ENCODE measurements at places on chromosomes 12 and 14.

- no peak for DNase-seq
These were observed 5.4 kb downstream of the VSIG10 start for GRCh38 chr12:118098401-118098800.

GRCh38 chr12:90515199-90516175 lies 439.5 kb downstream of the CCER1 start:
- DNase-seq = no peak

DNA sequence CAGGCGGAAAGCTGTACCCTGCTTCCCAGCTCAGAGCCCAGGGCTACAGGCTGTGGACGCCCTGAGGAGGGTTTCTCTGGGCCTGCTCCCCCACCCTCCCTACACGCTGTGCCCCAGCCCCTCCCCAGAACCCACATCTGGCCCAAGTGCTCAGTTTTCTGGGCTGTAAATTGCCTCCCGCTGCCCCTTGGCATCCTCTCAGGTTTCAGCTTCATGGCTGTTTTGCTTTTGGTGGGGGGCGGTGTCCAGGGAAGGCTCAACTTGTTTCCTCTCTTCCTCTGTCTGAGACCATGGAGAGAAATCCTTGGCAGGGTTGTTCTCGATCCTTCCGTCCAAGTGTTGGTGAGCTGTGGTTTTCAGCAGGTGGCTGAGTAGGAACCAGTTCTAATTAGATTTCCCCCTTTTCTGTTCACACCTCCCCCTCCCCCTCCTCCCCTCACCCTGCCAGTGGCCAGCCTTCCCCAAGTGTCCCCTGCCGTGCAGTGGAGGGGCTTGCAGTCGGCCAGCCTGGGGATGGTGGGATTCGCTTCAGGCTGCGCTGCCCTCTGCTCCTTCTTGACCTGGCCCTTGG lies 61.8 kb downstream of the TSPAN9 start:
- DNase-seq = no peak

GRCh38 chr14:37223947-37224474 lies 26.3 kb downstream of the MIPOL1 start:
- no peak for DNase-seq

GRCh38 chr12:2413999-2414792 lies 361.4 kb downstream of the CACNA1C start:
- no peak for DNase-seq

GRCh38 chr12:44972746-44973421 lies 78.0 kb downstream of the DBX2 start:
- no peak for DNase-seq

DNA sequence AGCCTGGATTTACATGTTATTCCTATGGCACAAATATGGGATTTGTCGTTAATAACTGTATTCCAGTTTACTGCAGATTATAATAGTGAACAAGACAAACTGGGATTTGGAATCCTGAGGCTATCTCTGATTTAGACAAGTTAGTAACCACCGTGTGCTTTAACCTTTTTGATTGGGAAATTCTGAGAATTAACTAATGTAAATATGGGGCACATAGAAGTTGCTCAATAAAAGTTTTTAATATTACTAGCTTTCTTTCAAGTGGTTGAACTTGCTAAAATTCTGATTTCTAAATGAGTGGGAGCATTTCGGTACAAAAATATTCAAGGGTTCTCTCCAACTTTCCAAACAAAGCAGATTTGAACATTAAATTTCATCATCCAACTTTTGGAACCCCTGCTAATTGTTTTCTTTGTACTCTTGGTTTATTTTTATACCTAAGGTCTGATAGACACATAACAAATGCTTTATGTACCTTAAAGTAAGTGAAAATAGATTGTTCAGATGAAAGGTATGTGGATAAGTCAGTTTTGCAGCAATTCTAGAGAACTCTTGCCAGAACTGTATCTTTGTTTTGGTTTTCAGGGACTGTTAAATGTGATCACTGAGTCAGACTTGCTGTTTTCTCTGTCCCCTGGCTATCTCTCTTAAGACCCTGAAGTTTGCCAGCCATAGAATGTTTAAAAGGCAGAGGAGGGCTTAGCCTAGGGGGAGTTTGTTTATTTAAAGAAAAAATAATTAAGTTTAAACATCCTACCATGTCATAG lies 57.5 kb downstream of the FRS2 start:
- no peak for DNase-seq

DNA sequence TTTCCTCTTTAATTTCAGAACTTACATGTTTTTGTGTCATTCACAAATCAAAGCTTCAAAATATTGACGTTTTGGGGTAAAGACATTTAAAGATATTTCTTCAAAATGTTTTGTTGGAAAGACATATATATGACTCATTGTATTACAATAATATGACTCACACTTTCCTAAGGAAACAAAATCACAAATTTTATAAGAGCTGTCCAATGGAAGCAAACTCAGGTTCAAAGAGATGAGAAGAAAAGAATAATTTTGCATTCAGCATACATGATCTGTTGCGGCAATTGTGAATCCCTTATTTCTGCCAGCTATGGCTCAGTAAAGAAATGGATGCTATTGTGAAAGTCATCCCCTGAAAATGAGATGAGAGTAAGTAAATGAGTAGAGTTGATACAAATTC lies 82.7 kb downstream of the GRIP1 start:
- no peak for DNase-seq

GRCh38 chr14:85040046-85040685 lies 489.8 kb upstream of the FLRT2 start:
- no peak for DNase-seq

DNA sequence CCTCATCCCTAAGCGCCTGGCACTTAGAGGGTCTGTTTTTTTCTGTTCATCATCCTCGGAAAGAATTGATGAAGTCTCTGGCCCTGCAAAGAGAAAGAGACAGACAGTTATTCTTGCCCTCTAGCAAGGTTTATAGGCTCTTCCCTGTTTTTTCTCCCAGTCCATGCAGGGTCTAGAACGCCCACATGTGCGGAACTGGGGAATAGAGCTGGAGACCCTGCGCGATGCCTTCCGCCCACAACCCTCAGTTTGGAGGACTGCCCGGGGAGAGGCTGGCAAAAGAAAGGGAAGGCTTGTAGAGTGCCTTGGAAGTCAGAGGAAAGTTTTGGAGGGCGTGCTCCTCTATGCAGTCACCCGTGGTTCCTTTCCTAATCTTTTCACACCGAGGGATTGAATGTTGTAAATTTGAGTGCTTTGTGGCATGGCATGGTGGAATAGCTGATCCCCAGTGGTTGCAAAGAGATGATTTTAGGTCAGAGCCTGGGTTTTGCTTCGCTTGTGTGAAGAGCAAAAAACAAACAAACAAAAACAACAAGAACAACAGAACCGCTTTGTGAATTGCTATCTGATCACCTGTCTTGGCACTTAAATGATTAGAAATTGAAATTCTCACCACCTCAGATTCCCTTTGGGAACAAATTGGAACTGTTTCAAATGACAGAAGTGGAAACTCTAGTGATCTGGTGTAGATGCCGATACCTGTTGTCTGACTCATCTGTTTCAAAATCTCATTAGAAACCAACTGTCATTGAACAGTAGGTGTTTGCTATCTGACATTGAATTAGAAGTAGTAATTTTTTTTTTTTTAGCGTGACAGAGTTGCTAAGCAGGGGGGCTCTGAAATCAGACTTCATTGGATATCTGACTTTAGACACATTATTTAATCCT lies 947 bp downstream of the GAS2L3 start:
- DNase-seq = no peak

DNA sequence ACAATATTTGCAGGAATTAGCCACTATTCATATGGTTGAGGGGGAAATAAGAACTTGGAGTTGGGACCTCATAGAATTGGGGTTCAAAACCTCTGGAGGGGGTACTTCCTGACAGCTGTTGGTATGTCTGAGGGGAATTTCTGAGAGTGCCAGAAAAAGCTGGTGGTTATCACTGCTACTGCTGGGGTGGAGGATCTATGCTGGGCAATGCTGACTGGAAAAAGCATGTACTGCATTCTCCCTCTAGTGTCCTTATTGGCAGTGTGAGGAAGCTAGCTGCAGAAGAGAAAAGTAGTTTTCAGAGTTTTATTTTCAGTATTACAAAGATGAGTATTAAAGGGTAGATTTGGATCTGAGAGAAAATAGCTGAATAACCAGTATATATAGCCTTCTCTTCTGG lies 88.8 kb downstream of the FUT8 start:
- no peak for DNase-seq

DNA sequence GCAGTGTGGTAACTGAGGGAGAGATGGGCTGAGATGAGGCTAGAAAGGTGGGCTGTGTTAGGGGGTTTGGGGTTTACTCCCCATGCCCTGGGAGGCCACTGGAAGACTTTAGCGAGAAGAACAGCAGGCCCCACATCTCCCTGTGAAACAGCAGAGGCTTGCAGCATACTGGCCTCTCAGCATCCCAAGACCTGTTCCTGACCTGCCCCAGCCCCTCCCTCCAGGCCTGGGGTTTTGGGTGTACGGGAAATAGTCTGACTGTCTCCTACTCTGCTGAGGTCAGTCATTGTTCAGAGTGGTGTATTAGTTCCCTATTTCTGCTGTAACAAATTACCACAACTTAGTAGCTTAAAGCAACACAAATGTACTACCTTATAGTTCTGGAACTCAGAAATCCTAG lies 103.5 kb upstream of the HIF1A start:
- DNase-seq = no peak

DNA sequence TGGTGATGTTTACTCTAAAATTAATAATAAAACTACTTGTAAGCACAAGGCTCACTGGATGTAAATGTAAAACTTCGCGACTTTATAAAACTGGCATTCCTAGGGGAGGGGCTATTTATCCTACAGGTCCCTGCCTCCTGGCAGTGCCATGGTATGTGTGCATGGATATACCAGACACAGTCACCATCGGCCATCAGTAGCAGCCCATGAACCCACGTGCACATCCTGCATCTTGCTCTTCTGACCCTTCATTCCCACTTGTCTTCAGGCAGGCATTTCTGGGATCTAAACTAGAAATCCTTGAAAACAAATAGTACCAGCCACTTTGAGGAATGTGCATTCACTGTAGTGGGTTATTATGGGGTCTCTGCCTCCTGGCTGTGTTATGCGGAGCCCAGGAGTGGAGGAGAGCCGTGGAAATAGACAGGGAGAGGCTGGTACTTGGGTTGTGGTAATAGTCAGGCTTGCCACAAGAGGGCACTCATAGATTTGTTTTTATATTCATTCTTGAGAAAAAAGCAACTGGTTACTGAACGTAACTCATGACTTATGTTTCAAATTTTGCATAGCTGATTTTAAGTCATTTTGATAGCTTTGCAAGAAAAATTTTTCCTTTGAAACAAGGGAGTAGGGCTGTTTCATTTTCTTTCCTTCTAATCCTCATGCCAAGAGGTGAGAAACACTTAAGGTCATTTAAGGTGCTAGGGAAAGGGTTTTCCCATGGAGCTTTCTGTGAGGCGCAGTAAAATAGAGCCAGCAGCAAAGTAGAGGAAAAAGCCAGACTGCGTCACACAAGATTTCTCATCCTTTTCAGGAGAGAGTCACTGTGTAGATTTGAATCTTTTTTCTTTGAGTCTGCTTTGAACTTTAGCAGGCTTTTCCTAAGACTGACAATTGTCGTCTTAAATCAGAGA lies 17.4 kb upstream of the GALNT16 start:
- DNase-seq = no peak

- DNase-seq = no peak
These were observed 25.5 kb upstream of the FBXO34 start for GRCh38 chr14:55245657-55246268.

DNA sequence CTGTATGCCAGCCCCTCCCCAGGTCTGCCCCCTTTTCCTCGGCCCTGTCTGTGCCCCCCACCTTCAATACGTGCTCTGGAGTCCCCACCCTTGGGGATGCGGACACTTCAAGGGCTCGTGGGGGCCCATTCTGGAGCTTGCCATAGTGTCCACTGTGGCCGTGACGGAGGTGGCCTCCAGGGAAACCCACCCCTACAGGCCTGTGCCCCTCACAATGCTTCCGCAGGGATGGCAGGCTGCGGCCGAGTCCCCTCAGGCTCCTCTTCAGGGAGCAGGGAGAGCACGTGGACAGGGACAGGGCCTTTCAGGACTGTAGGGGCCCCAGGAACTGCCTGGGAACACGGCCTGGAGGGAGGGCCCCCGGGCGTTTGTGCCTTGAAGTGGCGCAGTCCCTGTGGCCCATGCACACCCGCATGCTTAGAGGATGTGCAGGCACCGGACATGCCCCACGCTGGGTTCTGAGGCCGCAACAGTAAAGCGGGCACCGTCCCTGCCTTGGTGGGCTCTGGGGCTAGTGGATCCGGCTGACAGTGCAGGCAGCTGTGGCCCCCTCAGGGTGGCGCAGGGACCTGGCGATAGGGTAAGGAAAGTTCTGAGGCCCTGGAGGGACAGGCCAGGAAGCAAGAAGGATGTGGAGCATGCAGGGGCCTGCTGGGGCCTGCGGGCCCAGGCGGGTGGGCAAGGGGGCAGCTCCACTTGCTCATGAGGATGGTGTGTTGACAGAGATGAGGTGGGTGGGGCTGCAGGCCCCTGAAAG lies 209.0 kb upstream of the RTL1 start:
- DNase-seq = no peak

DNA sequence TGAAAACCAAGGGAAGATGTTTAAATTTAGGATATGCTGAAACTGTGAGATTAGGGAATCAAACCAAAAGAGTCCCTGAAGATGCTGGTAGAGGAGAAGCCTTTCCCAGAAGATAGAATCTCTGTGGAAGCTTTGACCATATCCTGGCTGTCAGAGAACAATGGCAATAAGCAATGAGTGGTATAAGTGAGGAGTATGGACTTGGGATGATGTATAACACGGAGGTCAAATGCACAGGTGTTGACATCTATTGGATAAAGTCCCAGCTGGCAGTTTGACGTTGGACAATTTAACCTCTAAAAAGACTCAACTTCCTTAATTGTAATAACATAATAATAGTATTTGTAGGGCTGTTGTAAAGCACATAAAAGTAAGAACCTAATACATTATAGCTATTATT lies 30.1 kb upstream of the CLEC14A start:
- DNase-seq = no peak

- no peak for DNase-seq
These were observed 57.8 kb downstream of the LRP6 start for GRCh38 chr12:12209043-12209442.

- no peak for DNase-seq
These were observed 3.6 kb upstream of the DHRS2 start for GRCh38 chr14:23632461-23633159.

DNA sequence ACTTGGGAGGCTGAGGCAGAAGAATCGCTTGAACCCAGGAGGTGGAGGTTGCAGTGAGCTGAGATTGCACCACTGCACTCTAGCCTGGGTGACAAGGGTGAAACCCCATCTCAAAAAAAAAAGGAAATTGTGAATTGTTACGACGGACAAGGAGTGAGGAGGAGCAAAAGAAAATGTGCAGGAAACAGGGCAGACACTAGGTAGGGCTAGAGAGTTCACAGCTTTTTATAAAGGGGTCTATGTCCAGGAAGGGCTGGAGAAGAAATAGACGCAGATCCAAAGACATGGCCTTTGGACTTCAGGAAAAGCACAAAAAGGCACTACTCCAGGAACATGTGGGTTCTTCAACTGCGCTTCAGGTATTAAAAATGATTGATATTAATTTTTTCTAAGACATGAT lies 34.4 kb downstream of the ATG14 start:
- DNase-seq = no peak

DNA sequence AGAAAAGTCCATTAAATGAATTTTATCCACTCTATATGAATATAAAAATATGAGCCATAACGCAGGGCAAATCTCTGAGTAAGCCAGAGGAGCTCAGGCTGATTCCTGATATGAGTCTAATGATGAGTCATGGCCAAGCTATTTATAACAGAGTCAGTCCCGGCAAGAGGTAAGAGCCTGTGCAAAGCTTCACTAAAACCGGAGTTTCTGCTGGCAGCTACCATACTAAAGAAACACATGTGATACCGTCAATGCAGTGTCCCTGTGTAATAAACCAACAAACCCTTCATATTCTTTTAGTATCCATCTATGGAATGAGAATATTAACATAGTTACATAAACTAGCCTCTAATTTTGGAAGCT lies 319.4 kb downstream of the KCNC2 start:
- no peak for DNase-seq

GRCh38 chr12:3697311-3697870 lies 55.5 kb downstream of the CRACR2A start:
- DNase-seq = no peak

All from stimulated activated CD4-positive, alpha-beta T cell treated with anti-CD3 and anti-CD28 coated beads, Interleukin-1b, Interleukin-23, amount 100 ng/mL, for 4 hours (primary cell).